GM12892 (cell line): ENCODE measurements at places on chromosomes 16 and 17.

DNA sequence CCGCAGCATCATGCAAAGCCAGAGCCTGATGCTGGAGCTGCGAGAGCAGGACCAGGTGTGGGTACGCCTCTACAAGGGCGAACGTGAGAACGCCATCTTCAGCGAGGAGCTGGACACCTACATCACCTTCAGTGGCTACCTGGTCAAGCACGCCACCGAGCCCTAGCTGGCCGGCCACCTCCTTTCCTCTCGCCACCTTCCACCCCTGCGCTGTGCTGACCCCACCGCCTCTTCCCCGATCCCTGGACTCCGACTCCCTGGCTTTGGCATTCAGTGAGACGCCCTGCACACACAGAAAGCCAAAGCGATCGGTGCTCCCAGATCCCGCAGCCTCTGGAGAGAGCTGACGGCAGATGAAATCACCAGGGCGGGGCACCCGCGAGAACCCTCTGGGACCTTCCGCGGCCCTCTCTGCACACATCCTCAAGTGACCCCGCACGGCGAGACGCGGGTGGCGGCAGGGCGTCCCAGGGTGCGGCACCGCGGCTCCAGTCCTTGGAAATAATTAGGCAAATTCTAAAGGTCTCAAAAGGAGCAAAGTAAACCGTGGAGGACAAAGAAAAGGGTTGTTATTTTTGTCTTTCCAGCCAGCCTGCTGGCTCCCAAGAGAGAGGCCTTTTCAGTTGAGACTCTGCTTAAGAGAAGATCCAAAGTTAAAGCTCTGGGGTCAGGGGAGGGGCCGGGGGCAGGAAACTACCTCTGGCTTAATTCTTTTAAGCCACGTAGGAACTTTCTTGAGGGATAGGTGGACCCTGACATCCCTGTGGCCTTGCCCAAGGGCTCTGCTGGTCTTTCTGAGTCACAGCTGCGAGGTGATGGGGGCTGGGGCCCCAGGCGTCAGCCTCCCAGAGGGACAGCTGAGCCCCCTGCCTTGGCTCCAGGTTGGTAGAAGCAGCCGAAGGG is 24.2 kb downstream of the C1QTNF1 start:
- DNase-seq: no peak

DNA sequence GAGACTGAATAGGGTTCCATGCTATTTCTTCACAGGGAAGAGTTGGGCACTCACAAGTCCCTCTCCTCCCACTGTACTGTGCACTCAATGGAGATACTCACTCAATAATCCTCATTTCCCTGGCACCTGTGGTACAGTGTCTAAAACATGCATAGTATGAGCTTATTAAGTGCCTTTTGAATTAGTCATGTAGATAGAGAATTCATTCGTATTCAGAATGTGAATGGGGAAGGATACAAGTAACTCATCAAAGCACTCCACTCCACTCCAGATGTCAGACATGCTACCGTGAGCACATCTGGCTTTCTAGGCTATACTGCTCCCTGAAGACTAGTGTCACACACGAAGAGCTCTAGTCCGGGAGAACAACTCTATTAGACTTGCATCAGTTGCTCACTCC is 6.3 kb downstream of the C17orf75 start:
- DNase-seq: no peak

DNA sequence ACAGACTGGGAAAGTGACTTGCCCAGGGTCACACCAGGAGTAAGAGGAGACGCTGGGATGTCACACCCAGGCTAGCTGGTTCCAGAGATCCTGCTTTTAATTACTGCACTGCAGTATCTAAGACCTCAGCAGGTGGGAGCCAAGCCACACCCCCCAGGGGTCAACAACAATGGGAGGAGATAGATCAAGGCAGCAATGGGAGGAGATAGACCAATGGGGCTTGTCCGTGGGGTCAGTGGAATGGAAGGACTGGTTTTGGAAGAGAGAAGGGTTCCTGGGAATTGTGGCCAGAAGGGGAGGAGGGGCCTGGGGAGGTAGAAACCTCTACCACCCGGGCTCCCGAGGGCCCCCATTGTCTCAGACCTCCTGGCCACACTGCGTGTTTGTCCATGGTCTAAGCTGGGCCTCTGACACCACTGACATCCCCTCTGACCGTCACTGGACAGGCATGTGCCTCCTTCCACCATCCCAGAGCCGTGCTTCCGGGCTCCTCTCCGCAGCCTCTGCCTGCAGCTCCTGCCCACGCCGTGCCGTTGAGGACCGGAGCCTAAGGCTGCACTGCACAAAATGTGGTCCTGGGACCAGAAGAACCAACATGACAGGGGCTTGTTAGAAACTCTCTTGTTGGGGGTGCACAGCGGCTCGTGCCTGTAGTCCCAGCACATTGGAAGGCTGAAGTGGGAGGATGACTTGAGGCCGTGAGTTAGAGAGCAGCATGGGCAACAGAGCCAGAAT is 69.8 kb upstream of the RPH3AL start:
- DNase-seq: no peak

DNA sequence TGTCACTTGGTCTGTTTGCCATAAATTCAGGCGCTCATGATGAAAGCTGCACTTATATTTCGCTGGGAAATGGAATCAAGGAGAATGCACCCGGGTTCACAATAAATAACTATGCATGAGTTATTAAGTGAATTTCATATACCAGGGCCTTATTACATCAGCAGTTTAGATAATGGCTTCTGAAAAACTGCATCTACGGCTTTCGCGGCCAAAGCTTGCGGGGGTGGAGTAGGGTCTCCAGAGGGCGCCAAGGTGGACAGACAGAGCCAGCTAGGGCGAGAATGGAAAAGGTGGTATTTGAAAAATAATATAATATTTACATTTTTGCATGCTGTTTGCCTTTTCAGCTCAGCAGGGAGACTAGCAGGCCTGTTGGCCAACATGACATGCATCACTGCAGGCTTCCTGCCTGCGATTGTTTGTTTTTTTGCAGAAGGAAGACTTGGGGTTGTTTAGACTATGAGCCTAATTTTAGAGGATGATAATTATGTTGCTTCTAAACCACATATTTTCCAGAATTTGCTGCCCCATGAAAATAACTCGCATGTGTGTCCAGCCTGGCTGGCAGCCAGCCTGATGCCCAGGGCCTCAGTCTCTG is 173.8 kb upstream of the IRX3 start:
- no peak for DNase-seq

GRCh38 chr17:16434662-16435061 is 19.3 kb downstream of the TRPV2 start:
- DNase-seq: no peak

- no peak for DNase-seq
Observed at GRCh38 chr17:5510771-5511170, 24.4 kb downstream of the MIS12 start.

- no peak for DNase-seq
Observed at GRCh38 chr17:43363181-43363925, 35.4 kb upstream of the ARL4D start.

- no peak for DNase-seq
Observed at GRCh38 chr17:38742411-38743308, 5.5 kb downstream of the PCGF2 start.

DNA sequence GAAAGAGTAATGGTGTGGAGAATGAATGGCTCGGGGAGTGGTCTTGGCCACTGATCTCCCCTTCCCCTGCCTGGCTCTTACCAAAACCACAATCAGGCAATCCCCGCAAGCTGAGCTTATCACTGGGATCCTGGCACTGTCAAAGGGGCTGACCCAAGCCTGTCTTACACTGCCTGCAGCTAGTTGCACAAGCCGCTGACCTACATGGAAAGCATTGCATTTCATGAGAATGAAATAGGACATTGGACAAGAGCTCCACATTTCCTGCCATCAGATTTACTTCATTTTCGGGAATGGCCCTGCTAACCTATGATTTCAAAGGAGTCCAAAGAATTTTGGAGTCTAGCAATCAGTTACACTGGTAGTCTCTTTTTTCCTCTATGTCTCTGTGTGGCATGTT is 146.4 kb downstream of the PCTP start:
- no peak for DNase-seq

DNA sequence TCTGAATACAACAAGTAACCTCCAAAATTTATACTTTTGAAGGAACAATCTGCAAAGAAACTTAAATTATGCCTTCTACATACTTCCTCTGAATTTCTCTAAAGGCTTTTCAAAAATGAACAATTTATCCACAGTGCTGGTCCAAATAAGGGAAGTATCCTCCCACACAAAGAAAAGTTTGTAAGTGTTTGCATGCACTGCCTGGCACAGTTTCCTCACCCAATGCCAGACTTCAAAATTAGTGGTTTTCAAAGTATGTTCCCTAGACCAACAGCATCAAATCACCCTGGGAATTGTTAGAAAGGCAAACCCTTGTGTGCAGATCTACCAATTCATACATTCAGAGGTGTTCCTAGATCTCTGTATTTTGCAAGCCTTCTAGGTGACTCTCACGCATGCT is 82.5 kb downstream of the PCTP start:
- no peak for DNase-seq

DNA sequence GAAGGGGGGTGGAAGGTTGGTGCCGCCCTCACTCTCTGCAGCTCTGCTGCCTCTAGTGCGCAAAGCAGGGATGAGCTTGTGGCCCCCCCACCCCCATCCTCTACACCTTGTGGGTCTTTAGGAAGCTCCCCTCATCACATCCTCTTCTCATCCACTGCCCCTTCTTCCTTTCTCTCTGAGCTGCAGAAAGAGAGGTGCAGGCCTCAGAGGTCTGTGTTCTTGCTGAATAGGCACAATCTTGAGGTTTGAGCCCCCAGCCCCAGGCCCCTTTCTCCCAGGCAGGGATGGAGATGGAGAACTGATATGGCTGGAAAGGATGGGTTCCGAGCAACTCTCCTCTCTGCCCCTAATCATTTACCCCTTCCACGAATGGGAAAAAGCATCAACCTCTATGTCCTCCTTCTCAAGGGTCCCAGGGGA is 2.6 kb downstream of the CACNA1G start:
- no peak for DNase-seq

DNA sequence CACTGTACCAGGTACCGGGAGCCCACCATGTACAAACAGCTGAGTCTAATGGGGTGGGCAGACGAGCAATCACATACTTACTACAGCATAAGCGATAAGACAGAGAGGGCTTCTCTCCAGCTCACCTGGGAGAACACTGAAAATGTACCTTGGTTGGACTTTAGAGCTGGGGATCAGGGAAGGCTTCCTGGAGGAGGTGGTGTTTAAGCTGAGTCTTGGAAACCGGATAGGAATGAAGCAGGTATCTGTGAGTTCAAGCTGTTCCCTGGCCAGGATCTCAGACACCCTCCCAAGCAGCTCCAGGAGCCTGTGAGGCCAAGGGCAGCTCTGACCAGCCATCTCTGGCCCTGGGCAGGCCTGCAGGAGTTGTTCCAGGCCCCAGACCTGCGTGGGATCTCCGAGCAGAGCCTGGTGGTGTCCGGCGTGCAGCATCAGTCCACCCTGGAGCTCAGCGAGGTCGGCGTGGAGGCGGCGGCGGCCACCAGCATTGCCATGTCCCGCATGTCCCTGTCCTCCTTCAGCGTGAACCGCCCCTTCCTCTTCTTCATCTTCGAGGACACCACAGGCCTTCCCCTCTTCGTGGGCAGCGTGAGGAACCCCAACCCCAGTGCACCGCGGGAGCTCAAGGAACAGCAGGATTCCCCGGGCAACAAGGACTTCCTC is 8.0 kb upstream of the SERPINF1 start:
- DNase-seq: no peak

GRCh38 chr17:79413611-79414010 is 197.2 kb downstream of the RBFOX3 start:
- no peak for DNase-seq

GRCh38 chr17:73285603-73285908 is 23.9 kb upstream of the CPSF4L start:
- no peak for DNase-seq

DNA sequence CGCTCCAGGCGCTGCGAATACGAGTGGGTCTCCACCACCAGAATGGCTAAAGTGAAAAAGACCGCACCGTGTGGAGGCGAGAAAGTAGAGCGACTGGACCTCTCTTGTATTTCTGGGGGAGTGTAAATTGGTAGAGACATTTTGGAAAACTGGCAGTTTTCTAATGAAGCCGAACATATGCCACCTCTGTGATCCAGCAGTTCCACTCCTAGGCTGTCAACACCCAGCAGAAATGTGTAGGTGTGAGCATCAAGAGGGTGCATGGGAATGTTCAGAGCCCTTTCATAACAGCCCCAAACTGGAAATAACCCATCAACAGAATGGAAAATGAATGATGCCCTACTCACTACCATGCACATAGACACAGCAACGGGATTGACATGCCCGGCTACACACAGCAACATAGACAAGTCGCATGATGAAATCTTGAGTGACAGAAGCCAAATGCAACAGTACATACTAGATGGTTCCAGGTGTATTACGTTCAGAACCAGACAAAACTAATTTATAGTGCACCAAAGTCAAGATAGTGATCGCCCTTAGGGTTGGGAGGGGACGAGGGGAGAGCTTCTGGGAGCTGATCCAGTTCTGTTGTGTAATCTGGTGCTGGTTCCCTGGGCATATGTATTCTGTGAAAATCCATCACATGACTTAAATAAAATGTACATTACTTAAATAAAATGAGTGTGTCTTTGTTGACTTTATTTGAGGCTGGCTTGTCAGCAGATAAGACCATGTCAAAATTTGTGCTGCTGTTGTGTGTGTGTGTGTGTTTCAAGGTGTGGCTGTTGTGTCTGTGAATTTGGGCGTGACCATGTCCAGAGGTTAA is 877 bp upstream of the BCL7C start:
- DNase-seq: no peak

DNA sequence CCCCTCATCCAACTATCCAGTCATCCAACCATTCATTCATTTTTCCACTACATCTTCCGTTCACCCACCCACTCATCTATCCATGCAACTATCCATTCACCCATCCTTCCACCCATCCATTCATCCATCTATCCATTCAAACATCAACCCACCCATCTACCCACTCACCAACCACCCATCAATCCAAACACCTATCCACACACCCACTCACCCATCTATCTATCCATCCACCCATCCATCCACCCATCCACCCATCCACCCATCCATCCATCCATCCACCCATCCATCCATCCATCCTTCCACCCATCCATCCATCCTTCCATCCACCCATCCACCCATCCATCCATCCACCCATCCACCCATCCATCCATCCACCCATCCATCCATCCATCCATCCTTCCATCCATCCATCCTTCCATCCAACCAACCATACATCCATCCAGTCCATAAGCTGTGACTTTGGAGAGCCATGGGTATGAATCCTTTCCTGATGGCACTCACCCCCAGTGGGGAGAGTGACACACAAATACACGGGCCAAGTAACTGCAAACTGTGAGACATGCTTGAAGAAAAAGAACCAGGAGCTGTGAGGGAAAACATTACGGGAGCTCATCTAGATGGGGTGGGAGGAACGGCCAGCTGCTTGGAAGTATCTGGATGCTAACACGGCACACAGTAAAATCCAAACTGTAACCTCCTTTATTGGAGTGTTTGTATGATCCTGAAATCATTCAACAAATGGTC is 100.0 kb upstream of the TNRC6C start:
- no peak for DNase-seq
